ENCODE measurements at places on chromosomes 12 and 14.

GRCh38 chr14:91187271-91187670, 57.2 kb downstream of the GPR68 start:
- DNase-seq: no peak

DNA sequence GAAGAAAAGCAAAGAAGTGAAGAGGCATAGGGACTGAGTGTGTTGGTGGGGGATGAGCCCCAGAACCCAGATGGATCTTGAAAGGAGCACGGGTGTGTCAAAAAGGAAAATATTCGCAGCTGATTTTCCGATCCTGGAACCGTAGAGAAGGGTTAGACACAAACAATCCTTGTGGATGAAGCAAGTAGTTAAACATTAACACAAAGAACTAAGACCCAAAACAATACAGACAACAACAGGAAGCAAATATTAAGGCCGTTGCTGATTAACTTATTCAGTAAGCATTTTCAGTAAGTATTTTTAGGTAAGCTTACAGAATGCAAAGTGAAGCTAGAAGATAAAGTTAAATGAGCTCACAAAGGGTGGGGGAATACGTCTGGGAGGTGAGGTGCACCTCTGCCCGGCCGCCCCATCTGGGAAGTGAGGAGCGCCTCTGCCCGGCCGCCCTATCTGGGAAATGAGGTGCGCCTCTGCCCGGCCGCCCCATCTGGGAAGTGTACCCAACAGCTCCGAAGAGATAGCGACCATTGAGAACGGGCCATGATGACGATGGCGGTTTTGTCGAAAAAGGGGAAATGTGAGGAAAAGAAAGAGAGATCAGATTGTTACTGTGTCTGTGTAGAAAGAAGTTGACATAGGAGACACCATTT, 62.8 kb upstream of the PRB2 start:
- DNase-seq: no peak

DNA sequence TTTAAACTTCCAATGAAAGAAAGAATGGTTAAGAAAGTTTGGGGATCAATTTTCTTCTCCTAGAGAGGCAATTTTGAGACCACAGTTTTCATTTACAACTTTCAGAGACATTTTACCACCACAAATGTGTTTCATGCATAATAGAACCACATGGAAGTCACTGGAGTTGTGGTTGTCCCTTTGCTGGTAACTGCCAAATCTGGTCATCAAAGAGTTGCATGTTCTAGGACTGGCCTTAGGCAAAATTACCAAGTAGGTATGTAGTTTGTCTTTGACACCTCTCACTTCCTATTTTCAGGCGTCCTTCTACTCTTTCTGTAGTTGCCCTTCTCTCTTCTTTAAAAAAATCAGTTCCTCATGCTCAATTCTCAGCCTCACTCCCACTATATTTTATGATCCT, 54.3 kb upstream of the TMX1 start:
- no peak for DNase-seq

GRCh38 chr12:76942267-76942666, 63.4 kb upstream of the CSRP2 start:
- DNase-seq: no peak

All from DMS79 (cell line).